ENCODE measurements at places on chromosomes 2 and 18.

- DNase-seq: no peak
Observed at GRCh38 chr18:22457524-22457923, 39.8 kb upstream of the CTAGE1 start.

DNA sequence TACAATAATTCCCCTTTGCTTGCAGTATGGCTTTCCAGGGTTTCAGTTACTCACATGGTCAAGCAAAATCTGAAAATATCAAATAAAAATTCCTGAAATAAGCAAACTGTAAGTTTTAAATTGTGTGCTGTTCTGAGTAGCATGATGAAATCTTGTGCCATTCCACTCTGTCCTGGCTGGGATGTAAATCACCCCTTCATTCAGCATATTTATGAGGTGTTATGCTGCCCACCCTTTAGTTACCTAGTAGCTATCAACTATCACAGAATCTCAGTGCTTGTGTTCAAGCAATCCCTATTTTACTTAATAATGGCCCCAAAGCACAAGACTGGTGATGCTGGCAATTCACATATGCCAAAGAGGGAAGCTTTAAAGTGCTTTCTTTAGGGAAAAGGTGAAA, 867.7 kb upstream of the NRXN1 start:
- no peak for DNase-seq

GRCh38 chr2:146572598-146572997, 1272.2 kb upstream of the ACVR2A start:
- no peak for DNase-seq

DNA sequence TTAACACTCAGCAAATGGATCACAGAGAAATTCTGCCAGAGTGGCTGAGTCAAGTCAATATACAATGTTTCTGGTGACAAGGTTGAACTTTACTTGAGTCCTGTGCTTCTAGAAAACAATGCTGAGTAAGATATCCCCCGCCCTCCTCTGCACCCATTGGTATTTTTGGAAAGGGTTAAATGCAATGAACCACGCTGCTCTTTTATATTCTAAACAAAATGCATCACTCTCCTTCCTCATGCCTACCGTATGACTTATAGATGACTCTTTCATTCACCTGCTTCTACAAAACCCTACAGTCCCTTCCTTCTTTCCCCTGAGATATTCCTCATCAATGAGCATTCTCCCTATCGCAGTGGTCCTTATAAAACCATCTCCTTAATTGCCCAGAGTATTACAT, 168.8 kb downstream of the TXNL1 start:
- no peak for DNase-seq

GRCh38 chr2:37059841-37060240, 24.3 kb downstream of the HEATR5B start:
- DNase-seq: no peak

- no peak for DNase-seq
Observed at GRCh38 chr2:161488131-161488699, 72.1 kb downstream of the TBR1 start.

DNA sequence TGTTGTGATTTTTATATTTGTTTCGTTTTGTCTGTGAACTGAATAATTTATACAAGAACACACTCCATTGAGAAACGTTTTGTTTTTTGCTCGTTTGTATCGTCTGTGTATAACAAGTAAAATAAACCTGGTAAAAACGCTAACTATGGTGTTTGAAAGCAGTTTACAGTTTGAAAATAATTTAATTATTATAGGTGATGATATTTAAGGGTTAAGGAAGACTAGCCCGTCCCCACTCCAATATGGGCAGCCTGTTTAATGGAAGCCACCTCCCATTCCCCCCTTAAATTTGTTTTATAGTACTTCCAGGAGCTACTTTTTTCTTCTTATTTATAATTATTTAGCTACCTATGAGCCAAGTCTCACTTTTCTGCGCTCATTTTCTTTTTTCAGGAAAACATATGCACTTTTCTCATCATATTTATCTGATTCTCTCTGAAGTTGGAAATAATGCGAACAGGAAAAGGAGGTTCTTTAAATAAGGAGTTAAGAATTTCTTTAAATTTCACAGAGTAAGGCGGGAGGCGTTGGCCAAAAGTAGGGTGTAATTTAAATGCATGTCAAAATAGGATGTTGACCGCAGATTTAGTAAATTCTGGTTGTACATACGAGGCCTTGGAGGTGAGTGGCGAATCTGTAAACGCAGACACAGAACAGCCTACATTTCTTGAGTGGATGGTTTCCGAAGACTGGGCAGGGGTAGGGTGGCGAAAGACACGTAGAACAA, 9.8 kb downstream of the TBR1 start:
- DNase-seq: no peak

- DNase-seq: no peak
Observed at GRCh38 chr2:148614014-148614321, 30.6 kb upstream of the EPC2 start.

DNA sequence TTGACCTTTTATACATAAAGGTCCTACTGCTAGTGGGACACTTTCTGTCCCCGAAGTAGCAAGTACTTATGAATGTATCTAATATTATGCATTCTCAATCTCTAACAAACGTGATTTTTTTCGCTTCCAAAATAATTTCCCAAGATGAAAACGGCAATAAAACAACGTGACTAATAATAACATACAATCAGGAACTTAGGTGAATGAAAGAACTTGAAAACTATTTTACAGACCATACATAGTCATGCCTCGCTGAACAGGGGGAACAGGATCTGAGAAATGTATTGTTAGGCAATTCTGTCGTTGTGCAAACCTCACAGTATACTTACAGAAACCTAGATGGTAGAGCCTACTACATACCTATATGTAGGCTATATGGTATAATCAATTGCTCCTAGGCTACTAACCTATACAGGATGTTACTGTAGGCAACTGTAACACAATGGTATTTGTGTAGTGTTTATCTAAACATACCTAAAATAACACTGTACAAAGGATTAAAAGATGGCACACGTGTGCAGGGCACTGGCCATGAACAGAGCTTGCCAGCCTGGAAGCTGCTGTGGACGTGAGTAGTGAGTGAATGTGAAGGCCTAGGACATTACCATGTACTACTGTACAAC, 2.5 kb downstream of the RTN4 start:
- DNase-seq: no peak

DNA sequence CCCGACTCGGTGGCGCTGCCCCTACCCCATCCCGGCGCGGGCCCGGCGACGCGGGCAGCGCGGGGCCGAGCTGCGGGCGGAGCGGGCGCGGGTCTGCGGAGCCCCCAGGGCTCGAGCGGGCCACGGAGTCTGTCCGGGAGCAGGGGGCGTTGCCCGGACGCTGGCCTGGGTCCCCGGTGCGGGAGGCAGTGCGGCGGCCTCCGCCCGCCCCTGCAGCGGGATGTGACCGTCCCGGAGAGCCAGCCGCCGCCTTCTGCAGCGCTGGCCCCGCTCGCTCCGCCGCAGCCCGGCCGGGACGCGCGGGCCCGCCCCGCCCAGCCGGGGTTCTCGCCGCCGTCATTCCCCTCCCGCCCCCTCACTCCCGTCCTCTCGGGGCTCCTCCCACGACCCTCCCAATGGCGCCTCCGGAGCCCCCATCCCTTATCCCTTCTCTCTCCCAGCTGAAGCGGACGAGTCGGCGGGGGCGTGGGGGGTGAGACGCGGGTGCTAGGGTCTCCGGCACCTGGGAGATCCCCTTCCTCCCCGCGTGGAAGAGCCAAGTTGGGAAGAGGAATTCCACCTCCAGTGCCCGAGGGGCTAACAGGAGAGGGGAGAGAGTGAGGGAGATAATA, at the start of gene FNDC4:
TSS of gene FNDC4 (minus strand) at position 257 of the 611 bp plus-strand sequence. CDS start 521 bp downstream, outside the sequence.
- no peak for DNase-seq

DNA sequence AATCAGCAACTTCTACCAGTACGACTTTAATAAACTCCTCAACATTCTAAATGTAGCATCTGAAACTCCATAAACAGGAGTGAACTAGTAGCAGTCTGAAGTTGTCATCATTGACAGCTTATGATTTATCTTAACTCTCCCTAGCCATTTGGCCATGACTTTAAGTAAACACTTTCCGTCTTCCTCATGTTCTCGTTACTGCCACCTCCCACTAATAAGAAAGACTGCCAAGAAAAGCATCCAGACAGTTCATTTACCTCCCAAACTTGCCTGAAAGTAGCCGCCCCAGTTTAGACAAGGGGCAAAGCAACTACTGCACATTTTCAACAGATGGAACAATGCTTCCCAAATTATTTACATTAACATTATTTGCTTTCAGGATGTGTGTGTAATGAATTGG, 287.5 kb downstream of the OSR1 start:
- DNase-seq: no peak

GRCh38 chr2:144686518-144687215, 166.7 kb upstream of the ZEB2 start:
- no peak for DNase-seq

DNA sequence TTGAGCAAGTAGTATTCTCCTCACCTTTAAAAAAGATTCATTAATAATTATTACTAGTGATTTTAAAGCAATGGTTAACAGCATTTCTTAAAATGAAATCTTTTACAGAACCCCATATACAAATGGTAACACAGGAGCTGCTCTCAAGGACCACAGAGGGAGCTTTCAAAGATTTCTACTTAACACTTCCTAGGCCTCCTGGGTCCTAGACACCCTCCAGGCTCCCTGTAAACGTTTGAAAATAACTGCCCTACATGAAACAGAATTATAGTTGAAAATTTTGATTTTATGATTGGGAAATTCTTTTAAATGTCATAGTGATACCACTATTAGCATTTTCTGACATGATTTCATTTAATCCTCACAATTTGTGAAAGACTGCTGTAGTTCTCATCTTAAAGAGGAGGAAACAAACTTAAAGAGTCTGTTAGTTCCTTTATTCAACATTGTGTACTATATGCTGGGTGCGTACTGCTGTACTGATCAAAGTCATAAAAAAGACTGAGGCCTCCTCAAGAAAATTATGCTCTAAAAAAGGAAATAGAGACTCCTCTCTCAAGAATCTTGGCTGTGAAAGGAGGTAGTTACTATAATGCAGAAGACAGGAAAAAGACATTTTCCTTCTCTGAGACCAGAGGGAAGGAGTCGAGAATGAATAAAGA, 10.6 kb downstream of the CUL3 start:
- no peak for DNase-seq
